ENCODE measurements at places on chromosomes 1 and 21. TPM values are rescaled to one million over a fixed set of nuclear protein-coding genes. Genes with fewer than 3 reads are reported as not detected.

STIL gene
- polyA plus RNA-seq: 0.27 TPM

OR2M3 gene
- polyA plus RNA-seq: not detected

GPA33 gene
- polyA plus RNA-seq: 0.36 TPM

TMEM200B gene
- polyA plus RNA-seq: 2.8 TPM

KLHDC8A gene
- 0.36 TPM for polyA plus RNA-seq

TRAF3IP3 gene
- 0.63 TPM for polyA plus RNA-seq

C1orf94 gene
- not detected for polyA plus RNA-seq

KIAA1614 gene
- 11.6 TPM for polyA plus RNA-seq
